Non-pigmented ciliary epithelial cell (primary cell): ENCODE measurements at places on chromosomes 7 and 10.

GRCh38 chr7:79471283-79471682, 17.8 kb upstream of the MAGI2 start:
- no peak for DNase-seq

DNA sequence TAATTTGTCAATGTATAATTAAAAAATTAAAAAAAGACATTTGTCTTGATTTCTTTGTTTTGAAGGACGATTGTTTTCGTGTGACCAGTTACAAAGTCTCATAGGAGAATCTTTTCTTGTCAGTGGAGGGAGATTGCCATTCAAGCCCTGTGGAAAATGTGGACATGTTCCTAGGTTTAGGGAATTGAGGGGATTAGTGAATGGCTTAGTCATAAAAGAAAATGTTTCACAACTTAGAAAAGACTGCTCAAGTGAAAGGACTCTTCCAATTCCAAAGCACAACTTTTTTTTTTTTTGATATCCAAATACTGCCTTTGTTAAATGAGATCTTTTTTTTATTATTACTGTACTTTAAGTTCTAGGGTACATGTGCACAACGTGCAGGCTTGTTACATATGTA, 140.7 kb upstream of the HABP2 start:
- DNase-seq, result no peak

GRCh38 chr10:1123198-1123597, 67.0 kb downstream of the WDR37 start:
- no peak for DNase-seq

DNA sequence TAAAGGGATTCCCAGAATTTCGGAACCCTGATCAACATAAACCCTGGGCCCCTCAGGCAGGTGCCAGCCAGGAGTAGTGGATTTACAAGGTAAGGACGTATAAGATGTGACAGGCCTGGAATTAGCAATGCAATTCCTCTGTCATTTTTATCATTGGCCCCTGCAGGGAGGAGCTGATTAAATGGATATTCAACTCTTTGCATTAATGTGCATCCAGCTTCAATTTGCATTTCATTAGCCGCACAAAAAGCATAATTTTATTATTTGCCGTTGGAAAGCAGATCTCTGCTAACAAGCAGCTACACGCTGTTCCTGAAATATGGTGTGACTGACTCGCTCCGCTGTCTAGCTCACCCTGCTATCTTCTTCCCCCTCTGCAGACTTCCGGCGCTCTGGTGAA, 195.8 kb downstream of the RPS24 start:
- no peak for DNase-seq

DNA sequence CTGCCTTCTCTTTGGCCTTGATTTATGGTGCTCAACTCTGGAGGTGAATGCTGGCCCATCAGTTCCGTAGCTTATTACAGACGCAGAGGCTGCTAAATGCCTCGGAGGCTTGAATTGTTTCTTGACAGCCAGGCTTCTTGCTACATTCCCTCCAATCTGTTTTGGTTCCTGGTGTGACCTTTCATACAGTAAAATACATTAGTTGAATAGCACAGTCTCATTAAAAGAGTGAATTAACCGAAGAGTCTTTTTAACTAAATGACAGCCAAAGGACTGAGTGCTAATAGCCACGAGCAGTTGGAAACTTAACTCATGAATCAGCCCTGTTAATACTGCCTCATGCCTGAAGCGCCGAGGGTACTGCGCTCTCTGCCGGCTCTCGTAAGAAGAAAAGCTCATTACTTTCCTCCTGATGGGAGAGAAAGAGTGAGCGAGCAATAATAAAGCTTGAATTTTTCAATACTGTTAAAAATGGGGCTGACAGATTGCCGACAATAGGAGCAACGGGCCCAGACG, 236.4 kb upstream of the GPR26 start:
- DNase-seq, result no peak

DNA sequence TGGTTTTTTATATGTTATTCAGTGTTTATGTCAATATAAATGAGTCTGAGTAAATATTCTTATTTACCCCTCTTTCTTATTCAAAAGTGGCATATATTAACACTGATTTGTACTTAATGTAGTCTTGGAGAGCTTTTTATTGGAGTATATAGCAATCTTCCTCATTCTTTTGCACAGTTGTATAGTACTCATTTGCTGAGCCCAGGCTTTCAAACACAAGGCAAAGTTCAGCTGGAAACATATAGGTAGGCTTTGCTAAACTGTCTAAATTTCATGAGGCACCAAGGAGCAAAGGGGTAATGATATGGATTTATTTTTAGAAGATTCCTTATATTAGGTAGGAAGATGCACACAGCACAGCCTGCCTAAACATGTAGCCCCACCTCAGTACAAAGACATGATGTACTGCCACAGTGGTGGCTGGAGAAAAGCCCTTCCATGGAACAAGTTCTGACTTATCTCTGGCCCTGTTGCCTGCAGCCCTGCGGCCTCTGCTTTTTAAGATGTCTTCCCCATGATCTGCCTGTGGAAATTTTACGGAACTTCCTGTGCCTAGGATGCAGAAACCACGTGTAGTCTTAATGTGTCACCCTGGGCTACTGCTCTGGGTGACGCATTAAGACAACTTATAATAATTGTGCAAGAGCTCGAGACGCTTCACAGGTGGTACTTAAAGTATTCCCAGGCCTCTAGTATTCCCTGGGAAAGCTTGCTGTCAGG, 9.6 kb upstream of the PDCD4 start:
- DNase-seq, result no peak

GRCh38 chr7:24707988-24708615, 49.2 kb downstream of the GSDME start:
- no peak for DNase-seq

DNA sequence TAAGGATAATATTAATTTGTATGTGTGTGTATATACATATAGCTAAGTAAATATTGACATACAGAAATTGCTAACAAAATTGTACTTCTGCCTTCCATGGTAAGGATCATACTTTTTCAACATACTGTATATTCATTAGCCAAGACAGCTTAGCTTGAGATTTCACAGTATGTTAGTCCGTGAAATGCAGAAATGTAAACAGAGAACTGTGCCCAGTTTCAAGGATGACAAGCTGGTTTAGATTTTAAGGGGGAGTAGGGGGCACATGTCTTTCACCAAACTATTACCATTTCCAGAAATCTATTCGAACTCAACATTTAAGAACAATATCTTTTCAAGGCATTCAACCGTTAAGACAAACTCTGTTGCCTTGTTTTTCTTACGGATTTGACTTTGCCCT, 182.2 kb downstream of the SORCS1 start:
- DNase-seq, result no peak

DNA sequence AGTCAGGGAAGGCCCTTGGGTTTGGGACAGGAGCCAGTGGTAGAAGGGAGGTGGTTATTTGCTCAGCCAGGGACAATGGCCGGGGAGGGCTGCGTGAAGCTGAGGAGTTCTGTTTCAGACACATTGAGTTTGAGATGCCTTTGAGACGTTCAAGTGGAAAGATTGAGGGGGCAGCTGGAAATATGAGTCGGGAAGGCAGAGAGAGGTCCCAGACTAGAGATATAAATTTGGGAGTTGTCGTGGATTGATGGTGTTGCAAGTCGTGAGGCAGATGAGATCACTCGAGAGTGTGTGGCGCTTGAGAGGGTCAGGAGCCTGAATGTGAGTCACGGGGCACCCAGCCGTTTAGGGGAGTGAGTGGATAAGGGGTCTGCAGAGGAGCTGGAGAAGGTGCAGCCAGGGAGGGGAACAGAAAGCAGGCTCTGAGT, 73.3 kb downstream of the ZMIZ1 start:
- no peak for DNase-seq

- DNase-seq, result no peak
Measured at GRCh38 chr10:16742165-16742960, 74.9 kb downstream of the RSU1 start.

GRCh38 chr7:121529003-121529402, 132.9 kb upstream of the FAM3C start:
- no peak for DNase-seq

DNA sequence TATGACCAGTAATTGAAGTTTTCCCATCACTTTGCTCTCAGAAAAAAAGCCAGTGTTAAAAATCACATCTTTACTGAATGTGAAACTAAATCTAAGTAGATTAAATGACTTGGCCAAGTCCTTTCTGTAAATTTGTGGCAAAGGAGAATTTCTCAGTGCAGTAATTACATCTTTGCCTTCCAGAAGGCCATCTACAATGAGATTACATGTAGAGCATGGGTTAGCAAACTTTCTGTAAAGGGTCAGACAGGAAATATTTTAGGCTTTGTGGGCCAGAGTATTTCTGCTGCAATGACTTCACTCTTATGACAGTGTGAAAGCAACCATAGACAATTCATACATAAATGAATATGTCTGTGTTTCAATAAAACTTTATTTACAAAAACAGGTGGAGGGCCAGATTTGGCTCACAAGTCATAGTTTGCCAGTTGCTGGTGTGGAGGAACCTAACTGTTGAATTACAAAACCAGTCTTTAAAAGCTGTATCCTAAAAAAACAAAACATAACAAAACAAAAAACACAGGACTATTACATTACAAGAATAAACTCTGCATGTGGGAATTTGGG, 191.0 kb downstream of the TAX1BP1 start:
- no peak for DNase-seq

GRCh38 chr10:118571123-118571522, 24.3 kb downstream of the PRLHR start:
- DNase-seq, result no peak

- no peak for DNase-seq
Measured at GRCh38 chr10:131260452-131261211, 50.9 kb downstream of the TCERG1L start.

DNA sequence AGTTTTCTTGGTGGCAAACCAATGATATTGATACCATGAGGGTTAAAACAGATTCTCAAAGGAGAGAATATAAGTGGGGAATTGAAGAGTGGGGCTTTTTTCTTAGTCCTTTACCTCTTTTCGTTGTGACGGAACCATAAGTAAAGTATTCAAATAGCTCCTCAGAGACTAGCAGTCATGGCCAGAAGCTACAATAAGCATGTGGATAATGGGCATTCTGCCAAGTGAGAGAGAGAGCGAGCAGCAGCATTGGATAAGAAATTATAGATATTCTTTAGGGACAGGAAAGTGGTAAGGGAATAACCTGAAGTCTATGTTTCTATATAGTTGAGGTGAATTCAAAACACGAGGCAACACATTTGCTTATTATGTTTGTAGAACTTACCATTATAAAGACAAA, 235.1 kb downstream of the SEMA3E start:
- no peak for DNase-seq
